Hippocampal formation (tissue), 2 donors: ENCODE measurements at places on chromosomes 7 and 10.

GRCh38 chr10:43057231-43057711 lies 19.6 kb upstream of the RET start:
- DNase-seq, result no peak

DNA sequence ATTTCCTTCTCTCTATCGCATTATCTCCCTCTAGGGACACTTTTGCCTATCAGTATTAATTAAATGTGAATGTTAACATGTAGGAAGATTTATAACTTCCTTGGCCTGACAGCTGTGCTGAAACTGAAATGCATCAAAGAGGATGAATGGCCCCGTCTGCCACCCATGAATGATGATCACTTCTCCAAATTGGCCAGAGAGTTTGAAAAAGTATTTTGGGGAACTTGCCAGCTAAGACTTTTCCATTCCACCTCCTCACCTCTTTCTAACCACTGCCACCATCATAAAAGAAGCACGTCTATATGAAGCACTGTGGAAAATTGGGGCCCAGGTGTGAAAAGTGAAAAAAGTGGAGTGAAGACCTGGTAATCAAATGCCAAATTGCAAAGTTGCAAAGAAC lies 25.4 kb upstream of the ST8SIA6 start:
- no peak for DNase-seq

DNA sequence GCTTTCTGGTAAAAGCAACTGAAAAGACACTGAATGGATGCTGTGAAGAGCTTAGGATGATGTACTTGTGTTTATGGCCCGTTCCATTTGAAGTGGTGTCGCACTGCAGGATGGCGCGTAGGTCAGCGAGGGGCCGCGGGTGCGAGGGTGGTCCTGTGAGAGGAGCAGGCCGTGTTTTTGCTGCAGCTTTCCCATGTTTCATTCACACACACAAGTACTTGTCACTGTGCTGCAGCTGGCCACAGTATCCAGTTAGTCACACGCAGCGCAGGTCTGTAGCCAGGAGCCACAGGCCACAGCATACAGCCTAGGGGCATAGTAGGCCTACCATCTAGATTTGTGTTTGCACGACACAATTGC lies 23.2 kb downstream of the WIPI2 start:
- no peak for DNase-seq

- no peak for DNase-seq
Observed at GRCh38 chr10:30070001-30070685, 10.8 kb upstream of the JCAD start.

- DNase-seq, result no peak
Observed at GRCh38 chr7:12913002-12913401, 225.6 kb downstream of the ARL4A start.

DNA sequence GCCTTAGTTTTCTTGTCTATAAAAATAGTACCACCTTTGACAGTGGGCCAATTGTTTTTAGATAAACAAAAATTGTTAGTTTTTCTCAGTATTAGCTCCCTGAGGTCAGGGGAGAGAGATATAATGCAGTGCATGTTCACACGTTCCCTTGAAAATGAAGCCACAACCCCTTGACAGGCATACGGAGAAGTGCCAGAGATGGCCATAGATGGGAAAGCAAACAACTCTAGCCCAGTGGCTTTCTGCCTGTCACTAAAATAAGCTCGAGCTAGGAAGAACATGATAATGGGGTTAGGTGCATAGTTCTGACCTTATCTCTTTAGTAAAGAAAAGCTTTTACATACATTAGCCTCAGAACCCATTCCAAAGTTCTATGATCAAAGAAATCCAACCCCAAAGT lies 124.9 kb downstream of the CHRM2 start:
- DNase-seq, result no peak

GRCh38 chr7:95558864-95559263 lies 37.5 kb downstream of the PDK4 start:
- DNase-seq, result no peak

GRCh38 chr7:30905078-30906012 lies 6.3 kb upstream of the AQP1 start:
- DNase-seq, result no peak

- DNase-seq, result no peak
Observed at GRCh38 chr7:154871928-154872750, 130.8 kb downstream of the PAXIP1 start.

GRCh38 chr10:77925795-77926565 lies 575 bp downstream of the DLG5 start:
- no peak for DNase-seq

GRCh38 chr7:146831875-146832274 lies 715.3 kb downstream of the CNTNAP2 start:
- no peak for DNase-seq

DNA sequence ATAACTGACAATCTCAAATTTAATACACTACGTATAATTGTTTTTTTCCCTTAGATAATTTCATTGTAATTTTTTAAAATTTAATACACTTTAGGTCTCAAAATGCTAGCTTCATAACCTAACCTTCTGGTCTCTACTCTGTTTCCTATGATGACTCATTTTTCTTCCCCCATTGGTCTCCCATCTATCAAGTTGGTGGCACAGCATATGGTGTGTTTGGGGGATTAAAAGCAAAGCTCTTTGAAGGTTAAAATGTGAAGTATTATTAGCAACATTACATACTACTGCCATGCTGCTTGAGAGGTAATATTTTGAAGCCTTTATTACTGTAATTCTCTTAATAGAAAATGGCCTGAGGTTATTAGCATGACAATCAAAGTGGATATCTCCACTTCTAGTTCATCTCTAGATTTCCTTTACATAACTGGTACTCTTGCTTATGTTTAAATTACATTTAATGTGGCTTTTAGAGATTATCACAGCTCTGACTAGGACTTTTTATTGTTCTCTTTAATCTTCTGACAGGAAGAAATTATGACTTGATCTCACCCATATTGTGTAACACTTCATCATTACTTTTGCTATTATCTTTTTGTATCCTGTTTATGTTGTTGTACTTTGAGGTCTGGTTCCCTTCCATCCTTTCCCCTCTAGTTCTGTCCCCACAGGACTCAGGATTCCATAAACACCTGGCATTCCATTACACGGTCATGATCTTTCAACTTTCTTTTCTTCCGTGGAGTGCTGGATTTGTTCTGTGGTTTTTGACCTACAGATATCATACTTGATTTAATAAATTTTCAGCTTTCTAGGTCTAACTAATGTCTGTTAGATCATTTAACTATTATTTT lies 185.1 kb downstream of the SEMA3D start:
- no peak for DNase-seq

DNA sequence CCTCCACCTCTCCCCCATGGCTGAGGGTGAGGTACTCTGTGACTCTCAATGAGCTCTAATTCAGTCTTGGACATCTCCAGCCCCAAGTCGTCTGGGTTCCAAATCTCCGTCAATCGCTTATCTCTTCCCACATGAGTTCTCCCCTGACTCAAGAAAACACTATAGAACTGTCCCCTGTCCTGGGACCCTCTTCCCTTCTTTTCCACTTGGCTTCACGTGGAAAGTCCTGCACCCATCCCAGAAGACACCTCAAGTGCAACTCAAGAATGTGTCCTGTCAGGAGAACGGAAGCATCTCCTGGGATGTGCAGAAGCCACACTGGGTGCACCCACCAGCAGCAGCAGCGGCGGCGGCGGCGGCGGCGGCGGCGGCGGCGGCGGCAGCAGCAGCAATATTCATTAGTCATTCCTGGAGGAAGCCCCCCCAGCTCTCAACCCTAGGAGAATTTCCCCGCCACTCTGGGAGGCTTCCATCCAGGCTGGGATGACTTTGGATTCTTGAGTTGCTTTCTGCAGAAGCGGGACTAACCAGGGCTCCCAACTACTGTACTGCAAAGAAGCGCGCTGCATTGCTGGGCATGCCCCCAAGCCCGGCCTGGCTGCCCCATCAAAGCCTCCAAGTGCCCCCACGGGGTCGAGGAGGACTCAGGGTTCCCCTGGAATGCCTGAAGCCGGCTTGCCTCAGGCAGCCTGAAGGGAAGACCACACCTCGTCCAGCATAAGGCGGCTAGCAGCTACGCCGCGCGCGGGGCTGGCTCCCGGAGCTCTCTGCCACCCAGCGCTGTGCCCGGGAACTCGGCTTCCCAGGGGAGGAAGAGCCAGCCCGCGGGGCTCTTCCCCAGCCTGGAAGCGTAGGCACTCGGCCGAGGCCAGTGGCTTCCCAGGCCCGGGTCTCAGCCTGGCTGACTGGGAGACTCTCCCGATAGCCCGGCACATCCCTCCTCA lies 1.0 kb downstream of the CRTAC1 start:
- DNase-seq, result peak; percentile 8

DNA sequence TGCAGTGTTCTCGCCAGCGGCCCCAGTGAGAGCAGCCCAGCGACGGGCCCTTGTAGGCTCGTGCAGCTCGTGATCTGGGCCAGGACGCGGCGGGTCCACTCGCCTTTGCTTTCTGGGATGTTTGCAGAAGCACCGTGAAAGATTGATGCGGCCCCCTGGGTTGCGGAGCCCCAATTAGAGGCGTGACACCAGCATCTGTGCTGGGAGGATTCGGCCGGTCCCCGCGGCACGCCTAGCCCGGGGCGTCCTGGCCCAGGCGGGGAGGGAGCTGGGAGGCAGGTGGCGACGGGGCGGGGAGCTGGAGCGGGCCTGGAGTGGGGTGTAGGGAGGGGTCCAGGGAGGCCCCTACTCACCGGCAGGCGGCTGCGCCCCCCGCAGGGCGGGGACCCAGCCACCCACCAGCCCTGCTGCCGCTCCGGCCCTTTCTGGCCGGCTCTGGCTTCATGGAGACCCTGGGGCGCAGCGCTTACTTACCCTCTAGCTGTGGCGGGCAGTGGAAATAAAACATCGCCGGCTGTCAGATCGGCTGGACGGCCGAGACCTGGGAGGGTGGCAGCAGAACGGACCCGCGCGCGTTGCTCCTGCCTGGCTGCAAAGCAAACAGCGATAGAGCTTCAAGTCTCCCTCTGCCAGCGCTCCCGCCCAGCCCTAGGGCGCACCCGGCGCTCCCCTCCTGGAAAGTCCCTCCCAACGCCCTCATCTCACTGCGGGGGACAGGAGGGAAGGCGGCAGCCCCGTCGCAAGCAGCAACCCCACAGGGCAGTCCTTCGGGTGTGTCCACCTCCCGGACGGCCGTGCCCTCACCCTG lies 752 bp downstream of the DRGX start:
- DNase-seq, result no peak

DNA sequence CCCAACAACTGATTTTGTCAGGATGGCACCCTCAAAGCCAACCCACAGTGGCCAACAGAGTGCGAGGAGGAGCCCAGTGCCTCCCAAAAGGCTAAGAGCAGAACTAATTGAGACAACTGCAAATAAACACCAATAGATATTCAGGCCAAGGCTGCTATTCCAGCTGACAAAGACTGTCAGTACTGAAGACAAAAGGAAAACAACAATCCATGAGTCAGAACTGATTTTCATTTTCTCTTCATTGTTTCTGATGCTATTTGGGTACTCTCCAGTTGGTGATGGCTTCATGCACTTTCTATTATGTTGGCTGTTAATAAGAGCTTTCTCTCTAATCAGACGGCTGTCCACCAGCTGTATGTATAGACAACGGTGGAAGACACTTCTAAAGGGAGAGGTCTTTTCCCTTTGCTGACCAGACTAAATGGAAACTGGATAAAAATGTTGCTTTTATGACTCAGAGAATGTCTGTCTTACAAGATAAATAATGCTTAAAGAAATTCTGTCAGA lies 515.9 kb downstream of the PARD3 start:
- peak; percentile 10 for DNase-seq

DNA sequence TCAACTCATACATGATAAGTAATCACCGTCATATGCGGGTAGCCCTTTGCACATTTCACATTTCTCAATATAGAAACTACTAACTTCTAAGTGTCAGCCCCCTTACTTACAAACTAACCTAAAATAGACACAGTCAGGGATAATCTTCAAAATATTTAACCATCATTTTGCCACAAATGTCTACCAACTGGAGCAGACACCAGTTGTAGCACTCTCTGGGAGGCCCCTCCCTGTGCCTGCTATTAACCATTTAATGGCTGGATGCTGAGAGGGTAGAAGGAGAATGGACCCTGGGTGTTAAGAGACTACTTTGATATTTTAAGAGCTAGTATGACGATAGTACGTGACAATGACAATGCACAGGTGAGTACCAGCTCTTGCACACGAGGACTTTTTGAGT lies 116.4 kb downstream of the SORBS1 start:
- DNase-seq, result no peak

GRCh38 chr7:37333075-37333474 lies 115.6 kb downstream of the ELMO1 start:
- no peak for DNase-seq

GRCh38 chr7:39547336-39547735 lies 18.9 kb upstream of the YAE1 start:
- DNase-seq, result no peak

DNA sequence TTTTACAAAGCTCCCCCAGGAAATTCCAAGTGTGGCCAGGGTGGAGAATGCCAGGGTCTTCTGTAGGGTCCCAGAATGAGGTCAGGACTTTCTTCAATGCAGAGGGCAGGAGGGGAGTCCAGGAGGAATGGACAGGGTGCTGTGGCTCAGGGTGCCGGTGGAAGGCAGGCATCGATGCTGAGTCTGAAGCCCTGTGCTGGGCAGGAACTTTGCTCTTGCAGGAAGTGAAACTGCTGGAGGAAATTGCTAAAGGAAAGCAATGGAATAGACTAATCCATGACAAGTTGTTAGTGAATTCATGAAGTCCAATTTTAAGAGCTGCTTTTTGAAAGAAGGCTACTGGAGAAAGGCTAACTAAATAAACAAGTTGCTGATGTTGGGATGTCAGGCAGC lies 14.8 kb downstream of the PTPRE start:
- DNase-seq, result no peak

- DNase-seq, result peak; percentile 67
Observed at GRCh38 chr7:100867040-100867775, at the start of gene TRIP6. TRIP6 (plus strand) TSS chr7:100867387; CDS start chr7:100867498, 111 bp downstream.

DNA sequence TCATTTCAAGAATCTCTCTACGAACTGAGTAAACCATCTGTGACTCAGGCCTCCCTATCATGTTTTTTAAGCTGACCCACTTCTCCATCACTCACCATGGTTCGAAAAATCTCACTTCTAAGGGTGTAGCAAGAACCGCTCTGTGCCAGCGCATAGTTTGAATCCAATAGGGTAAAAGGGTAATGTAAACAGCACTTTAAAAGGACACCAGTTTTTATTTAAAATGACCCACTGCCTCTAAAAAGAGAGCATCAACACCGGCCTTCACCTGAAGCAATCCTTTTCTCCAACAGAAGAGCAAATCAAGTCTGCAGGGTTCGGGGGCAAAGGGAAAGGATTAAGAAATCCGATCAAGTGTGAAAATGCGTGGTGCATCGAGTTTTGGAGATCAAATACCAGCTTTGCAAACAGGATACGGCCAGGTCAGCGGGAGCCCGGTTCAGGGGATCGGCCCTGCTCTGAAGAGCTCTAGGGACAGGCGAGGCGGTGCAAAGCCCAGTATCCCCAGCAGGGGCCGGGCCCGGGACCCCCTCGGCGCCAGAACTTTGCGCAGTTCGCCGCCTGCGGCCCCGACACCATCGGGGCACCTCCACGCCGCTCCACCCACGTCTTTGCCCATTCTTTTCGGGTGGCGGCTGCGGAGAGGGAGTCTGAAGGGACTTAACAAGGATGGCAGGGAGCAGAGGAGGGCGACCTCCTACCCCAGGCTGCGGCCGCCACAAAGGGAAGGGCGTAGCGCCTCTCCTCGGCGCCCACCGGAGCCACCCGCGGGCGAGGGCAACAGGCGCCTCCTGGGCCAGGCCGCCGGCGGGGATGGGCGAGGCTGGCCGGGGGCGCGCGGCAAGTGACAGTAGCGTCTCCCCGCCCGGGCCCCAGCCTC lies 842 bp downstream of the NMT2 start:
- peak; percentile 46 for DNase-seq

- DNase-seq, result no peak
Observed at GRCh38 chr7:158657189-158657746, 47.3 kb downstream of the NCAPG2 start.
